Hippocampal formation (tissue), 2 donors: ENCODE measurements at places on chromosomes 11 and 22.

DNA sequence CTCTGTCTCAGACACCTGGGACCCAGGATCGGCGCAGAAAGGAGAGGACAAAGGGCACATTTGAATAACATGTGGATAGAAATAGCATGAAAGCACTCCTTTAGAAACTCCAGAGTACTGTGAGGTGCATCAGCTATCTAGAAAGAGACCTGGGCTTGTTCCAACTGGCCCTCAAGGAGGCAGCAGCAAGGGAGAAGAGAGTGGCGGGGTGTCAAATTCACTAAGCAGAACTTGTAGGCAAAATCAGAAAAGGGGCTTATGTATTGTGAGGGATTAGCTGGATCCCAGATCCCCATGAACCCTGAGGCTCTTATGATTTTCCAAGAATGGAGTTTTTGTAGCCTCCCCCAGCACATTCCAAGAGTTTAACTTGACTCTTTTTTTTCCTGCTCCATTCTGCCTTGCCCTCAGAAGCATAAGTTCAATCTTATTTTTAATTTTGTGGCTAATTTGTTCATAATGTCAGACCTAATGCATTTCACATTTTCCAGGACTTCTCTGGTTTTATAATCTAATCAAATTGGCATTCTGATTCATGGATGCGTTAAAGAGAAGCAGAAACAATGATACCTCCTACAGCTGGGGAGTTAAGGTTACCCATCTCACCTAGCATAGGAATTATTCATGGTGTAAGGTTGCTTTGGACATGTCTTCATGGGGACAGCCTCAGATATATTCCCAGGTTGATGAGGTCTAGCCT is 33.6 kb downstream of the USH1C start:
- no peak for DNase-seq

DNA sequence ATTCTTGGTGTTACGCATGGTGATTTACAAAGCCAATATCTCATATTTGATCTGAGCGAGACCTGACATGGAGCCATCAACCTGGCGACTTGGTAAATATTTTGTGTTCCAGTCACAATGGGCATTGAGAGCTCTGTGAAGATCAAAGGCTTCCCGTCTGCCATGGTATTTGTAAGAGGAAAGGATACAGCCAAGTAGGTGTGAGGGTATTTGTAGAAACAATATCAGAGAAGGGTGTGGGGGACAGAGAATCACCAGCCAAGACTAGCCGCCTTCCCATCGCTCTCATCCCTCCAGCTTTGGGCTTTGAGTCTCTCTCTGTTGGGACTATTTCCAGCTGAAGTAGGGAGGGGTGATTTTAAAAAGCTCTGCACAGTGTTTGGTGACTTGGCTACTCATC is 173.4 kb upstream of the BDNF start:
- no peak for DNase-seq

DNA sequence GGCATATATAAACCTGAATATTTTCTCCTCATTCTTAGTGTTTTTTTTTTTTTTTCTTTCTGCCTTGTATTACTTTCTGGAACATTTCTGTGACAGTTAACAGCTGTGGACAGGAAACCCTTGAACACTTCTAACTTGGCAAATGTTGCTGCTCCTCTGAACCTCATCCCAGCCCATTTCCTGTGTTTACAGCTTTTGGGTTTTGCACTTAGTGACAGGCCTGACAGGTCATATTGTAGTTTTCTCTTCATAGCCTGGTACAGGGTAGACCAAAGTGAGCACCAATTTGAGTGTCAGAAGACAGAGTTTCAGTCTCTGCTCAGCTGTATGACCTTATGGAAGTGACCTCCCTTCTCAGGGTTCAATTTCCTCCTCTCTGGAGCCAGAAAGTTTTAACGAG is 91.6 kb downstream of the STIM1 start:
- DNase-seq: no peak

- DNase-seq: no peak
Measured at GRCh38 chr11:64364911-64365310, 5.9 kb downstream of the RPS6KA4 start.

- no peak for DNase-seq
Measured at GRCh38 chr11:69531071-69531716, 49.7 kb downstream of the LINC01488 start.

GRCh38 chr22:43529934-43530333 is 118.1 kb downstream of the MPPED1 start:
- no peak for DNase-seq

DNA sequence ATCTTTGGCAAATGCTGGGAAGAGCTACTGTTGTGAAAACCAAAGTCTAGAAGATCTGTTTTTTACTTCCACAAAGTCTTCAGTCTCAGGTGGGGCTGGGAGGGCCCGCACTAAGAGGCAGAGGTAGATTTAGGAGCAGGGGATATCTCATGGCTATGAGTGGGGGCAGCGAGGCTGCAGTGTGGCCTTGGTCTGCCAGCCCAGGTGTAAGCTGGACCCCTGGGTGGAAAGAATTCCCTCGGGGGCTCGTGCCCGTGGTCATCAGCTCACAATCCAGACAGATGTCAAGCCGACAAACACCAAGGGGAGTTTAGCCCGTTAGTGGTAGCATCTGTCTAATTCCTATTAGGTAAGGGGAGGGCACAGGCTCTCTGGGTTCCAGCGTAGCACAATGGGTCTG is 9.0 kb downstream of the PKNOX2 start:
- DNase-seq: no peak

DNA sequence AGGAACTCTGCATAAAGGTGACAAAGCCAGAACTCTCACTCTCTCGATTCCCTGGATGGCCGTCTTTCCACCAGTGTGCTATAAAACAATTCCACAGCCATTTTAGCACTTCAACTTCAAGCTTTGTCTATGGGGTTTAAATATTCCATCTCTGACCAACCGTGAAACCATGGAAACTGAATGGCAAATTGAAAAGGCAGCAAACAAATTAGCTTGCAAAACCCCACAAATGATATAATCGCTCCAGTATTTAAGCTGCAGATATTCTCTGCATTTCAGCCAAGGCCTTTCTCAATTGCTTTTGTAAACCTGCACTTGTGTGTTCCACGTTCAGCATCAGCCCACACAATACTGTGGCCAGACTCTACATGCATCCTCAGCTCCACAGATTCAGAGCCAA is 131.7 kb upstream of the ISX start:
- no peak for DNase-seq

DNA sequence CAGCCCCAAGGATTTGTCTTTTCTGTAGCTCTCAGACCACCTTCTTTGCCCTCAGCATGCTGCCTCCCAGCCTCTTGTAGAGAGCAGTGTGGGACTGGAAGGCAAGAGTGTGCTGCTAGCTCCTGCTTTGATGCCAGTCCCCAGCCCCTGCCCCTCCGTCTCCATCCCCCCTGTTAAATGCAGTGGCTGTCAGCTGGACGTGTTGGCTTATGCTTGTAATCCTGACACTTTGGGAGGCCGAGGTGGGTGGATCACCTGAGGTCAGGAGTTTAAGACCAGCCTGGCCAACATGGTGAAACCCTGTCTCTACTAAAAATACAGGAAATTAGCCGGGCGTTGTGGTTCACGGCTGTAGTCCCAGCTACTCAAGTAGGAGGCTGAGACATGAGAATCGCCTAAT is 15.5 kb downstream of the SNRPD3 start:
- DNase-seq: no peak

- DNase-seq: peak; percentile 71
Measured at GRCh38 chr11:117946842-117947526, 17.8 kb upstream of the TMPRSS13 start.

GRCh38 chr22:49688516-49689254 is 139.0 kb downstream of the BRD1 start:
- no peak for DNase-seq

GRCh38 chr11:9030601-9031000 is 26.8 kb upstream of the NRIP3 start:
- no peak for DNase-seq

GRCh38 chr11:19766206-19766605 is 53.6 kb downstream of the NAV2 start:
- DNase-seq: no peak

GRCh38 chr11:88188251-88188931 is 13.1 kb upstream of the RAB38 start:
- no peak for DNase-seq

- no peak for DNase-seq
Measured at GRCh38 chr11:13260201-13260962, 17.2 kb upstream of the BMAL1 start.

- no peak for DNase-seq
Measured at GRCh38 chr11:75635066-75635862, 33.6 kb downstream of the MAP6 start.

DNA sequence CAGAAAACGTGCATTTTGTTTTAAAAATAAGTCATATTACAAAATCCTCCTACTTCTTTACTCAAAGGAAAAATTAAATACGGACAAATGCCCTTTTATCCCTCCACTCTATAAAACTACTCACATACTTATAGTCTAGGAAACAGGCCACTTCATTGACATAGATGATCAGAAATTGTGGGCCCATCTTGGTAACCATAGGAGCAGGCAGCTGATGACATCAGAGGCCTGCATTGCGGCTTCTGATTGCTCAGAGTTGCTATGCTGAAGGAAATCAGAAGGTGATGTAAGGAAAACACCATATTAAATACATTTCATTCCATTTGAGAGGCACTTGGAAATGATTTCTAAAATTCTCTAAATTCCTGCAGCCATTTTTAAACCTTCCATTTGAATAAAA is 27.0 kb downstream of the FAM76B start:
- DNase-seq: no peak

- no peak for DNase-seq
Measured at GRCh38 chr11:2751523-2752203, 51.9 kb upstream of the KCNQ1OT1 start.

DNA sequence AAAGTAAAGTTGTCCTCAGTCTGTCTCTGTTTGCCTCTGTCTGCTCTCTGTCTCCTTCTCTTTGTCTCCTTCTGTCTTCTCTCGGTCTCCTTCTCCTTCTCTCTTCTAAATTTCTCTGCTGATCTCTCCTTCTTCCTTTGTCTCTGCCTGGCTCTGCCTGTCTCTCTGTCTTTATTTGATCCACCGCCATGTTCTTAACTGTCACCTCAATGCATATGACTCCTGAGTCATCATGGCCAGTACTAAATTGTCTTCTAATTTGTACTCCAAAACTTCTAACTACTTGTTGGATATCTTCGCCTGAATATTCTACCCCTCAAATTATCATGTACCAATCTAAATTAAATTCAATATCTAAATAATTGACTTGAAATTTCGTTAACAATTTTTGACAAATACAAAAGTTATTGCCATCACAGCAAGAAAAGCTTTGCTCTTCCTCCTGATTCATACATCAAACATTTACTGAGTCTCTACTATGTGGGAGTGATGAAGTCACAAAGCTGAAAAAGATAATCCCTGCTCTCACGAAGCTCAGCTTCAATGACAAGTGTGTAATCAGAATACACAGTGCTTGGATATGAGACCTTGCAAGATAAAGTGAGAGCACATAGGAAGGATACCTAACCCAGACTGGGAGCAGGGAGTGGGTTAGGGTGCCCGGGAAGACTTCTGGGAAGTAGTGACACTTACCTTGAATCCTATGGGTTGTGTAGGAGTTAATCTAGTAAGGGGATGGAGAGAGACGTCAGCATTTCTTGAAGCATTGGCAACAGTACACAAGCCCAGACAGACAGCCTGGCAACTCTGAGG is 193.0 kb downstream of the MAML2 start:
- no peak for DNase-seq

- no peak for DNase-seq
Measured at GRCh38 chr11:27025312-27025955, 15.2 kb upstream of the BBOX1 start.

- DNase-seq: no peak
Measured at GRCh38 chr11:44658506-44658850, 68.3 kb upstream of the TSPAN18 start.

DNA sequence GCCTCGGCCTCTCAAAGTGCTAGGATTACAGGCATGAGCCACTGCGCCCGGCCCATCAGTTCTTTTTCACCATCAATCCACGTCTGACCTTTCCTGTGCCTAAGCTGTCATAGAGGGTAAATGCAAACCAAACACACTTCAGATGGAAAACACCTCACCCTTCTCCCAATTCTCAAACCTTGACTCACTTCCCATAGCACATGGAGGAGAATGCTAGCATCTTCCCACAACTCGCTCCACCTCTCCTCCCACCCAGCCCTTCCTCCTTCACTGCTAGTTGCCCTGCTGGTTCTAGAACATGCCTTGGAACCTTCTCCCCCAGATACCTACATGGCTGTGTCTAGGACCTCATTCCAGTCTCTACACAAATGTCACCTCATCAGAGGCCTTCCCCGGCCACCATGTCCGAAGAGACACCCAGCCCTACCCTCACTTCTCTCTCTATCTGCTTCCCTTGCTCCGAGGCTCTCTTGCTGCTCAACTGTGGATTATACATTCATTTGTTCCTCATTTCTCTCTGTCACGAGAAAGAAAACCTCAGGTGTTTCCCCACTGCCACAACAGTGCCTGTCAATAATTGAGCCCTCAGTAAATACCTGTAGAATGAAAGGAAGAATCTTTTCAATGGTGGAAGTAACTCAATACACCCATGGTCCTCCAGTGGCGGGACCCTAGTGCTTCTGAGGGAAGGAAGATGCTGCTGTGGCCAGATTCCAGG is 21.3 kb upstream of the NCF4 start:
- no peak for DNase-seq

DNA sequence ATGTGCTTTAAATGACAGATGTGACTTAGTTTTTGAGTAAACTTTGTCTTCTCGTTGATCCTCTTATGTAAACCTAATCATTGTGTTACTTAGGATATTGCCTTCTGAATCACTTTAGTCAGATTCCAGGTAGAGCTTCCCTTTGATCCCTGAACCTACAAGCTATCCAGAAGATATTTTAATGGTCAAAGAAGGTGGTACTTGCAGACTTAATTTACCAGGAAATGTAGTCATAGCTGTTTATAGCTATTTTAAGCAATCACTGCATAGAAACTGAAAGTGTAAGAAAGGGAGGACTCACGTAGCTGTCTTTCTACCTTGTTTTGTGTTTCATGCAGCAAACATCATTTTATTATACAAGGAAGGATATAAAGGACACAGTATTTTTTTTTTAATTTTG is 189.5 kb downstream of the DDX10 start:
- DNase-seq: no peak

GRCh38 chr11:55697817-55698216 is 35.8 kb downstream of the OR4C6 start:
- no peak for DNase-seq

- DNase-seq: peak; percentile 42
Measured at GRCh38 chr11:115244758-115245157, 259.5 kb downstream of the CADM1 start.

DNA sequence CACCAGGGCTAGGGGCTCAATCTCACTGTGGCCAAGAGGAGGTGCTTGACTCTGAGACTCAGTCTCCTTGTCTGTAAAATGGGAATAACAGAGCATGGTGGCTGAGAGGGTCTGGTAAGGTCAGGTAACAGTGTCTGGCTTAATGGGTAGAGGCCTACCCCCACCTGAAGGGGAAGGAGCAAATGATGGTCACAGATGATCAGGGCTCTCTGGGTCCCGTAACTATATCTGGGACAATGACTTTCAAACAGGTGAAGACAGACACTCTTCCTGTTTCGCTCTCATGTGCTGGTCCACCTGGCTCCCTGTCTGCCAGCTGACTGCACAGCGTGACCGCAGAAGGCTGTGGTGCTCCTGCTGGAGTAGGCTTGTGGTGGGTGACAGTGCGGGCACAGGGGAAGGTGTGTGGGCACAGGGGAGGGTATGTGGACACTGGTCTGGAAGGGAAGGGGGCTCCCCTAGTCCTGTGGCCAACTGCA is 4.0 kb downstream of the A4GALT start:
- DNase-seq: no peak
